ENCODE measurements at places on chromosomes 11 and 22.
A peak's percentile ranks its signal among the peaks of the same experiment; 100 is the strongest.

DNA sequence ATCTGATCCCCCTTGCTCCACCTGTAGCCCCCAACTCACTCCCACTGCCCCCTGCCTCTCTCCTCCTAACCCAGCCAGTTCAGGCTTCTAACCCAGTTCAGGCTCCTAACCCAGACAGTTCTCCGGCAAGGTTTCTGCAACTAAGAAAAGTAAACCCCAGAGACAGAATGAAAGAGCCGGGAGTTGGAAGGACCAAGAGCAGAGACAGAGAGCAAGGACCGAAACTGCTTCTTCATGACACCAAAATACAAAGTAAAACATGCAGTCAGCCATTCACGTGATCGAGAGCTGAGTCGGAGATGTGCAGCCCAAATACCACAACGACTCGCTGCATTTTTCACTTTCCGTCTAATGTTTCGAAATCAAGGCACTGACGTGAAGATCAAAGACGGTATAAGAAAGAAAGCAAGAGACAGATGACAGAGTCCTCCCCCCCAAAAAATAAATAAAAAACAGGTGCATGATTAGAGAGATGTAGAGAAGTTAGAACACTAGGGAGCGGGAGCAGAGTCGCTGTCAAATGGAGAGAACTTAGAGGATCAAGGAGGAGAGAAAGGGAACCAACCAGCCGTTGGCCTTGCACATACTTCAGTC, 884 bp downstream of the IL10RA start:
- H3K27me3 ChIP-seq, result no peaks in the 10 kb centered on the region
- DNase-seq, result peak; percentile 82
- H3K36me3 ChIP-seq, result peaks cover 51% of the 10 kb centered on the region
- peak overlapping the region; percentile 92 for H3K27ac ChIP-seq

- H3K27me3 ChIP-seq, result no peaks in the 10 kb centered on the region
- DNase-seq, result no peak
- H3K4me1 ChIP-seq, result peaks cover 54% of the 10 kb centered on the region
- H3K4me3 ChIP-seq, result no peak overlapping the region
Observed at GRCh38 chr11:122709039-122709760, 53.7 kb downstream of the UBASH3B start.

DNA sequence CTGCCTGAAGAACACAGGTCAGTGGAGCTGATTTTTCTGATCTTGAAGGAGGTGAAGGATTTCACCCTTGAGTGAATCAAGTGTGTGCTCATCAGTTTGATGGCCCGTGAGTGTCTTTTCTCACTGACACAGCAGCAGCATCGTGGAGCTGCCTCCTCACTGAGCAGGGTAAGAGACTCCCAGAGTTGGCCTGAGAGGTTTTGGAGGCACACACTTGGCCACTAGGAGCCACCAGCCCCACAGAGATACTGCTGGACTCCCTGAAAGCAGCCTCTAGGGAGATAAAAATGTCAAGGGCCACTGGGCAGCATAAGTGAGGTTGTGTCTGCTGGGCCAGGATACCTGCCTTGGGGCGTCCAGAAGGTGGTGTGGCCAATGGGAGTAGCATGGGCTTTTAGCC, 245.4 kb downstream of the GRIK4 start:
- no peaks in the 10 kb centered on the region for H3K4me1 ChIP-seq
- no peak overlapping the region for H3K27ac ChIP-seq
- no peak overlapping the region for H3K4me3 ChIP-seq

- peaks cover 23% of the 10 kb centered on the region for H3K4me1 ChIP-seq
- H3K4me3 ChIP-seq, result no peak overlapping the region
- no peaks in the 10 kb centered on the region for H3K27me3 ChIP-seq
- no peak for DNase-seq
- H3K27ac ChIP-seq, result no peak overlapping the region
- H3K36me3 ChIP-seq, result no peaks in the 10 kb centered on the region
Observed at GRCh38 chr11:65459552-65459951, 37.0 kb downstream of the NEAT1 start.

- no peak overlapping the region for H3K4me3 ChIP-seq
- DNase-seq, result no peak
- H3K4me1 ChIP-seq, result no peaks in the 10 kb centered on the region
- no peaks in the 10 kb centered on the region for H3K36me3 ChIP-seq
- no peaks in the 10 kb centered on the region for H3K27me3 ChIP-seq
Observed at GRCh38 chr11:2580571-2581001, 119.2 kb downstream of the KCNQ1OT1 start.

- no peaks in the 10 kb centered on the region for H3K36me3 ChIP-seq
- H3K4me3 ChIP-seq, result no peak overlapping the region
- no peak for DNase-seq
- H3K4me1 ChIP-seq, result no peaks in the 10 kb centered on the region
- no peaks in the 10 kb centered on the region for H3K27me3 ChIP-seq
Observed at GRCh38 chr11:21554284-21554683, 638.6 kb upstream of the ANO5 start.

- H3K36me3 ChIP-seq, result peaks cover 74% of the 10 kb centered on the region
- H3K4me1 ChIP-seq, result peaks cover 82% of the 10 kb centered on the region
- H3K27ac ChIP-seq, result peak overlapping the region; percentile 97
- DNase-seq, result no peak
- no peak overlapping the region for H3K4me3 ChIP-seq
- H3K27me3 ChIP-seq, result no peaks in the 10 kb centered on the region
Observed at GRCh38 chr22:20562607-20563465, 55.4 kb downstream of the MED15 start.

DNA sequence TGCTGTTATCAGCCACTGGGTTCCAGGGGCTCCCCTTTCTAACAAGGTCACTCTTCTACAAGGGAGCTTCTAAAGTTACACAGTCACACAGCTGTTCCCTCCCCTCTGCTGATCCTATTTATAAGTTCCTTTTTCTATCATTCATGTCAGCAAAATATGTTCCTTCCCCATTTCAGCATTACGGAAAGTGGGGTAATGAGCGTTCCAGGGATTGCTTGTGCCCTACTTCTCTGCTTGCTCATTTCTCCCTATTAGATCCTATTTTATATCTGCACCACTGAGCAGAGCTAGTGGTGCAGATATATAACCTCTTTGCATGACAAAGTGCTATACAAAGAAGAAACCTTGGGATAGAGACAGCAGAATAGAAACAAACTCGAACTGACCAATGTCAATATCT, 22.7 kb upstream of the PLEKHB1 start:
- peaks cover 8% of the 10 kb centered on the region for H3K4me1 ChIP-seq
- H3K27me3 ChIP-seq, result peaks cover 7% of the 10 kb centered on the region
- H3K4me3 ChIP-seq, result no peak overlapping the region
- no peaks in the 10 kb centered on the region for H3K36me3 ChIP-seq
- H3K27ac ChIP-seq, result no peak overlapping the region

- peaks cover 10% of the 10 kb centered on the region for H3K4me1 ChIP-seq
- no peak for DNase-seq
- H3K27ac ChIP-seq, result no peak overlapping the region
Observed at GRCh38 chr11:6931146-6931713, 5.0 kb downstream of the ZNF215 start.

GRCh38 chr11:87022254-87022653, 15.5 kb upstream of the TMEM135 start:
- peaks cover 3% of the 10 kb centered on the region for H3K36me3 ChIP-seq
- H3K27me3 ChIP-seq, result peaks cover 3% of the 10 kb centered on the region
- peaks cover 3% of the 10 kb centered on the region for H3K4me1 ChIP-seq

DNA sequence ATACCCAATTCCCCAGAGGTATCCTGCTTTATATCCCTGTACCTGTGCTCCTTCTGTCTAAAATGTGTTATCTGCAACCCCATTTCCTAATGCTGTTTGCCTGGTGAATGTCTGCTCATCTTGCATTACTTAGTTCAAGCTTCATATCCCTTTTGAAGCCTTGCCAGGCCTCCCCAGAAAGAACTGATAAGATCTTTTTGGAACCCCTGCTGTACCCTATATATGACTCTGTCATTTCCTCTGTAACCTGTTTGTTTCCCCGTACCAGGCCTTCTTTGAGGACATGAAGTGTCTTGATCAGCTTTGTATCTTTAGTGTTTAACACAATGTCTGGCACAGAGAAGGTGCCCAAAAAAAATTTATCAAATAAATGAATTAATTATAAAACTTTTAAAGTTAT, 77.6 kb downstream of the LIF start:
- H3K4me3 ChIP-seq, result no peak overlapping the region
- H3K4me1 ChIP-seq, result no peaks in the 10 kb centered on the region
- no peaks in the 10 kb centered on the region for H3K27me3 ChIP-seq

Measured in naive thymus-derived CD8-positive, alpha-beta T cell (primary cell).